ENCODE measurements at places on chromosomes 4 and X.

DNA sequence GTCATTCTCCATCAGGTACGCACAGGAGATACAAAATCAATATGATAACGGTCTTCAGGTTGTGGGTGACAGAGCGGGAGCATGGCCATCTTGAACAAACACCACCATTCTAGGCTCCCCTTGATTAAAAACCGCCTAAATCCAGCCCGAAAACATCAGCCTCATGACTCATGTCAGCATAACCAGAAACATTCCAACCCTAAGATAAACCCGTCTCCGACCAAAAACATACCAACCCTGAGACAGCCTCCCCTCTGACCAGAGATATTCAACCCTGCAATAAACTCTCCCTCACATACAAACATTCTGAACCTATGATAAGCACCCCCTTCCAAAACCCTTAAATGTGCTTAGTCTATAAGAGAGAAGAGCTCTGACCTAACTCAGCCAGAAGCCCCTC lies 157.9 kb downstream of the DHRSX start:
- ATAC-seq, result no peak

DNA sequence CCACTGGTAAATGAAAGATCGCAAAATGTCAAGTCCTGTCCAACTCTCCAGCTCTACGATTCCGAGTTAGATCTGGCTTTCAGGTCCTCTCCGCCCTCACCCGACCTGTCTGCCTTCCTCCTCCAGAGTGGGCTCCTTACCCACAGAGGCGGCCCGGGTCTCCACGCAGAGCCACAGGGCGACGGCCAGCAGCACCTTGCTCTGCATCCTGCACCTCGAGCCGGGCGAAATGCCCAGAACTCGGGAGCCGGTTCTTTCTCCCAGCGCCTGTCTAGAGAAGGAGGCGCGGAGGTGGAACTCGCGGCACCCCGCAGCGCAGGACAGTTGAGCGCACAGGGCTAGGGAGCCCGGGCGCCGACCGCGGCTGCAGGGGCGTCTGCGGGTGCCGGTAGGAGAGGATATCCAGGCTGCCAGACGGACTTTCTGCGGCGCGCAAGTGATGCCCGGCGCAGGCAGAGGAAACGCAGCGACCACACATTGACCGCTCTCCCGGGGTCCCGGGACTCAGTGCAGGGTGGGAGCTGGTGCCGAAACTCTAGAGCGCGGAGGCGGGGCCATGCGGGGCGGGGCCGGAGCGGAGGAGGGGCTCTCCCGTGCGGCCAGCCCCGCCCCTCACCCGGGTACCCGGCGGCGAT lies at the start of gene KDR:
Gene KDR (minus strand): TSS at position 509 of the 635 bp plus-strand sequence. CDS start 302 bp downstream, at position 207.
- ATAC-seq, result no peak

DNA sequence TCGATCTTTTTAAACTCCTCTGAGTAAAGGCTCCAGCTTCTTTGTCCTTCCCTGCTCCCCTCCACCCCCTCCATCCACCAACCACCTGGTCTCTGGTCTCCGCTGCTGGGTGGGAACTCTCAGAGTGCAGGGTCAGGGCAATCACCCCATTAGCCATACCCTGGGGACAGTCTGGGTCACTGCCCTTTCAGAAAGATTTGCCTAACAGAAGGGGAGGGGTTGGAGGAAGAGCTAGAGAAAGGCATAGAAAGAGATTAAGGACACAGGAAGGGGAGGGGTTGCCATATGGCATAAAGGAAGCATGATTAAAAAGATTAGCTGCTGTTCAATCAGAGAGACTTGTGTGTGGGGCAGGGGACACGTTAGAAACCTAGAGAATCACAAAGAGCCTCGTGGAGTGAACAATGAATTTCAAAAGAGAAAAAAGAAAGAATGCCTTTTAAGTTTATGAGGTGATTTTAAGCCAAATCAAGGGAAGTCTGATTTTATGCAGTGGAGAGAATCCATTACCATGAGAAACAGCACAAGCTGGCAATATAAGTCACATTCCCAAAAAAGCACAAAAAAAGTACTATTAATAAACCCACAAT lies 115.5 kb upstream of the ACSL4 start:
- ATAC-seq, result no peak

- ATAC-seq, result peak; percentile 95
Observed at GRCh38 chrX:24506082-24506481, 41.0 kb downstream of the PDK3 start.

DNA sequence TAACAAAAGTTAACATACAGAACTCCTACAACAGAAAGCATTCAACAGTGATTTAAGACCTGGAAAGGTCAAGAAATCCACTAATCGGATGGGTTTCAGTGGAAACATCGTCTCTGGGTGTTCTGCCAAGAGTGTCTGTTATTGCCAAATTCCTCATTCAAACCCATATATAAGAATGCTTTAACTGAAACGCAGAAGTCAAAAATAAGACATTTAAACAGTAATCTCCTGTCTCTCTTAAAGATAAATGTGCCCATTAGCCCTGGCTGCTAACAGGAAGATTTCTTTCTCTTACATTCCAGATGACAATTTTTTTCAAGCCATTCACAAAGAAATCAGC lies 31.5 kb downstream of the DCTD start:
- ATAC-seq, result no peak

DNA sequence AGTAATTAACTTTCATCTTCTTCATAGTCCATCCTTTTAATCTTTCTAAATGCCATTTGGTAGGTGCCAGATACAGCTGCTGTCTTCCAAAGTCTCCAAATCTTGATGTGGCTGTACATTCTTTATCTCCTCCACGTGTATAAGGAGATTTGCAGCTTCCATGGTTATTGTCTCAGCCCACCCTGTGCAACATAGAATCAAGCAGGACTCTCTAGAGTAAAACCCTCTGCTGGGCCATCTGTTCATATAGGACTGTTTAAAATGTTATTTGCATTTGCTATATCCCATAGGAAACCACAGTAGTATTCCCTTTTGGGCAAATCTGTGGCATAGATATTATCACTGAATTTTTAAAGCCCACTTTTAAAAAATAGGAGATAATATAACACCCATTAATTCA lies 527.2 kb upstream of the EPHA5 start:
- no peak for ATAC-seq

- ATAC-seq, result no peak
Observed at GRCh38 chr4:174873931-174874330, 44.2 kb upstream of the ADAM29 start.

GRCh38 chrX:137352101-137352660 lies 213.7 kb upstream of the ZIC3 start:
- ATAC-seq, result no peak

DNA sequence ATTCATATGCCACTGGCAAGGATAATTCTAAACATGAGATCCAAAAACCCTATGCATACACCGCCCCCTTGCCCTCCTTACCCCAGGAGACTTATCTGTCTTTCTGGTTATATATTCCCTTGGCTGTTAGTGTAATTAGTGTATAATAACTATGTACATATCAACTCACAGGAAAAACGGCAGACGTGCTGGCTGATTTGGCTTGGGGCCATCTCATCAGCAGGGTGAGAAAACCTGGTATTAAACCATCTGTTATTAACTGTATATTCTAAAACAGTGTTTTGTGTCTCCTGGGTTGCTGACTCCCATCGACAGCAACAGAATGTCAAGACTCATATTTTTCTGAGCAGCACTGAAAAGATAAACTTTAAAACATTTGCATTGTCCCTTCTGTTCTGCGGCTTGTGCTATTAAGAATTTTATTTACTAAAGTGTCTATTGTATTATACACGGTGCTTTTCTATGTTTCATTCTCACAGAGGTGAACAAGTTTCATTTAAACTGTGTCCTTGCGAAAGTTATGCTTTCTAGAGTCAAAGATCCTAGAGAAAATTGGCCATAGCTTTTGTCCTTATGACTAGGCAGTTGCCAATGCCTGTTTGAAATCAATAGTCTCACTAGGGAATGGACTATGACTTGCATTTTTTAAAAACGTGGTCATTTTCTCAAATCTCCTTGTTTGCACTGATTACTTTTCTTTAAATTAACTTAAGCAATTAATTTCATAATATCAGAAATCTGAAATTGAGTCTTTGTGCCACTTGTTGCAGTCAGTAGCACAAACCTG lies 211.5 kb upstream of the MID1 start:
- no peak for ATAC-seq

GRCh38 chr4:48079972-48080391 lies 54.1 kb downstream of the TXK start:
- no peak for ATAC-seq

- no peak for ATAC-seq
Observed at GRCh38 chrX:147343467-147343866, 528.9 kb upstream of the CXorf51A start.

DNA sequence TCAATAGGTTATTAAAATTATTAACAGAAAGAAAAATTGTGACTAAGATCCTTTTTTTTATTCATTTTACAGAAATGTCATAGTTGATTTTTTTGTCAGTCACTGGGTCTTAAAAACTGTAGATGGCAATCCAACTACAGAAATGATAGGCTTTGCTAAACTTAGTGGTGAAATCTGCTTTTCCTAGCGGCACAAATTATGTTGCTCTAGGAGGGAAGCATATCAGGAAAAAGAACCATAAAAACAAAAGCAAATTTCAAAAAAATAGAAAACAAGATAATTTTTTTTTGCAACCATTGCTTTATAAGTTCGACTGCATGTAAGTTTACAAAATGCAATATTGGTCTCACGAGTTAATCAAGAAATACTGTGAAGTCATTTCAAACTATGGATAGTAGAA lies 443.5 kb upstream of the IGFBP7 start:
- ATAC-seq, result no peak

DNA sequence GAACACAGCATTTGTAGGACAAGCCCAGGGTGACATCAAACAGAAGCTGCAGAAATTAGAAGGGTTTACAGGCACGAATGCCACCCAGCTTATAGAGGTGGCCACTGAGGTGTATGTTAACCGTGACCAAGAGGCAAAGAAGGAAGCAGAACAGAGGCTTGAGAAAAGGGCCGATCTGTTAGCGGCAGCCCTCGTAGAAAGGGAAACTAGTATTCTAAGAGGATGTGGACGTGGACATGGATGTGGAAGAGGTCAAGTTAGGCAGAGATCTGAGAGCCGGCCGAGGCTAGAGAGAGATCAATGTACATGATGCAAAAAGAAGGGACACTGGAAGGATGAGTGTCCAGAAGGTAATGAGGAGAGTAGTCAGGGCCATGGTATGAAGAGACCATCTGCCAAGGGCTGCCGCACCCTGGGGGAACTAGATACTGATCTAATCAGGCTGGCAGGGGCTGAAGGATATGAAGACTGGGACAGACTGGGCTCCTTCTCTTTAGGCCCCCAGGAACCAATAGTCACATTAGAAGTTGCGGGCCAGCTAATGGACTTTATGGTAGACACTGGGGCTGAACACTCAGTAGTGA lies 27.5 kb downstream of the LIAS start:
- ATAC-seq, result no peak

DNA sequence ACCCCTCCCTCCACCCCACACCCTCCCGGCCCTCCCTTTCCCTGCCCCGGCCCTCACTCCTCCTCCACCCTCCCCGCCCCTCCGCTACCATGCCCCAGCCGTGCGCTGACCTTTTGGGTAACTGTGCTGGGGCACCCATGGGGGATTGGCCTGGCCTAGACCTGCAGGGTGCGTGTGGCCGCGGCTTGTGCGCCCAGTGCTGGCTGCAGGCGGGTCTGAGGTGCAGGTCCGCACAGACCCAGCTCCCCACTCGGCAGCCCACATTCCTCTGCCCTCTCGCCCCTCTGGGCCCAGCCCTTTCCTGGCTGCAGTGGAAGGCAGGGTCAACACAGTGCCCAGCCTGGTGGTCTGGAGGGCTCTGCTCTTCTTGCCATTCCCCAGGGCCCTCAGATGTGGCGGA lies 24.7 kb downstream of the FGFRL1 start:
- ATAC-seq, result no peak

GRCh38 chrX:94256396-94256795 lies 582.4 kb downstream of the FAM133A start:
- no peak for ATAC-seq

DNA sequence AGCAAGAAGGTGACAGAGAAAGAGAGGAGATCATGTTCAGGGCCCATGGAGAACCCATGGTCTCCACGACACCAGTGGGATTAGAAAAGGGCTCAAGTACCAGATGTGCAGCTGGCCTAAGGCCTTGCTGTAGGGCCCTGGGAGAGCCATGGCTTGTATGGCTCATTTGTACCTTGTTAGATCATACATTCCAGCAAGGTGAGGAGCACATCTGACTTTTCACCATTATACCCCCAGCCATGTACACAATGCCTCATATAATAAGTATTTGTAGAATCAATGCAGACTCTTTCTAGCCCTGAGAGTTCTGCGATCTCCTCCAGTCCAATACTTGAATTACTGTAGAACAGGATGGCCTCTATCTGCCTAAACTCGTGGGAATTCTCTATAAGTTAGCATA lies 94.2 kb upstream of the MAP3K15 start:
- ATAC-seq, result no peak

DNA sequence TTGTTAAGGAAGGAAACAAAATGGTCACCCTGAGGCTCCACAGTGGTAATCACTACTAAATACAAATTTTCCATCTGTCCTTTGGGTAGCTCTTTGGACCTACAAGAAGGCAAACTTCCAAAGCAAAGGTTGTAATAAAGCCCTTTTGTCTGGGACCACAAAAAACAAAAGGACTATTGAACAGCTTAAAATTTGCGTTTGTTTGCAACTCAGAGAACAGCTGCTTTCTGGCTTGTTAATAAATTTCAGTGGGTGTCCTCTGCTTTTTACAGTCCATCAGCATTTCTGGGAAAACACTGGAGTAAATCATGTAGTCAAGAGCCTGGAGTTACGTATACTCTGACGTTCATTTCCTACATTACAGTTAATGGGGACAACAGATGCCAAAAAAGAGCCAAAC lies 439.7 kb upstream of the DIAPH2 start:
- ATAC-seq, result no peak

DNA sequence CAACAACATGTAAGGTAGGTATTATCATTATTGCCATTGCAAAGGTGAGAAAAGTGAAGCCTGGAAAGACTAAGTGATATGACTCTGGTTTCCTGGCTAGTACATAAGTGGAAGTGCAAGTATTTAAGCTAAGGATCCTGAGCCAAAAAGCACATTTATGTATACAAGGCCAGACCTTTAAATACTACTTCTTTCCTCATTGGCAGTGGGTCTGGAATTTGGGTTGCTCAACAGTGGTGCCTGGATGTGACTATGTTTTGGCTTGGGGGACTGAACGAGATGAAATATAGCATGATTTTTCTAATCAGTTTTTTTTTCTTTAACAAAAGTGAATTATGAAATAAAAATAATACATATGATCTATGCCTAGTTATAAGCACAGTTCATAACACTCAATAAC lies 7.4 kb upstream of the FGF13 start:
- ATAC-seq, result no peak

DNA sequence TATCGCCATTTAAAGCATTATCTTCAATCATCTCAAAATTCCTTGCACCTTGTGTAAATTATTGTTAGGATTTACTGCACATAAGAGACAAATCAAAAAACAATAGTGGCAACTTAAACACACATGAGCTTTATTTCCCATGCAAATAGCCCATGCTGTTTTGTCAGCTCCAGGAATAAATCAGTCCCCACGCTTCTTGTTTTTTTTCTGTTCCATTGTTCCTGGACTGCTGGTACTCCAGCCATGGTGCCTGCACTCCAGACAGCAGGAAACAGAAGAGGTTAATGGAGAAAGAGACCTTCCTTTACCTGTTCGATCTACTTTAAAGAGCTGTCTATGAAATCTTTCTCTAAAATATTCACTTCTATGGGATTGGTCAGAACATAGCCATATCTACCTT lies 1515.7 kb upstream of the TENM3 start:
- no peak for ATAC-seq

Data from activated T-helper 17 cell treated with anti-CD3 and anti-CD28 coated beads, Interleukin-2, amount 50 U/mL, for 72 hours (primary cell).